Jurkat, Clone E6-1 (cell line): ENCODE measurements at places on chromosomes 7 and 10.

- no peak for DNase-seq
Observed at GRCh38 chr7:92851732-92852131, 15.4 kb upstream of the CDK6 start.

- no peak for DNase-seq
Observed at GRCh38 chr7:28564755-28565374, 152.5 kb downstream of the CREB5 start.

GRCh38 chr7:22202141-22202540 is 154.8 kb downstream of the RAPGEF5 start:
- no peak for DNase-seq

GRCh38 chr10:95815701-95816240 is 59.8 kb downstream of the ENTPD1 start:
- DNase-seq: no peak

DNA sequence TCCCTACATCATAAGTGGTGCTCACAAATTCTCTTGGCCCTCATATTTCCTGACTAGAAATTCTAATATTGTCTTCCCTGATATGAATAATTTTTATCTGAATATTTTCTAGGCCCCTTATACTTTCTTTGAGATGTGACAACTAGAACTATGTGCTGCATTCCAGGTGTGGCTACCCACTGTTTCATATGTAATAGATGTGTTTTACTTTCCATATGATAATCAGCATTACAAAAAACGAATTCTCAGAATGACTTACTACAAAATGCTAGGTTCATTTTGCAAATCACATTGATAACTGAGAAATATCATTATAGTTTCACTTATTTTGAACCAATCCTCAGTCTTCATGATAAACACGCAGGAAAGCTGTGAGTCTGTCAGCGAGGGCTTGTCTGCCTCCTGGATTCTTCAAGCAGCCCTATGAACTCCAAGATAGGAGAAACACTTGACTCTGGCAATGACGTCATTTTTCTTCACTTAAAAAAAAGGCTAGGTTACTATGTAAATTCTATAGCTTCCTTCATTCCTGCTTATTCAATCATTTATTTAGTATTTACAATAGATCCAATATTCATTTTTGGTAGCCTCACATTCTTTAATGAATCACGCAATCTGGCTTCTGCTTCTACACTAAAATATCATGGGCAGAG is 4.6 kb downstream of the WEE2 start:
- DNase-seq: no peak

DNA sequence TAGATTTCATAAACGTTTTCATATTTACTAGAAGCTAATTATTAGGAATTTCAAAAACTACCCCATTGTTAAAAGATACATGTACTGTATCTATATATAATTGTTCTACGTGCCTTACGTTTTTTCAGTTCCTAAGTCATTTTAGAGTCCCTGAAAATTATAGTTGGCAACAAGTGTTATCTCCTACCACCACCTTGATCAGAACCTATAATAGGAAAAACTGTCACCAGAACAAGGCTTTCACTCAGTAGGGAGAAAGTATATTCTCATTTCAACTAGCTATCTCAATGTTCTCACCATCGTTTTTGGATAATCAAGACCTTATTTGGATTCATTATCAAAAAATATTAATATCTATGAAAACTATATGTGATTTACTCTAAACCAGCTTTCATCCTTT is 107.7 kb downstream of the CPEB3 start:
- DNase-seq: no peak

DNA sequence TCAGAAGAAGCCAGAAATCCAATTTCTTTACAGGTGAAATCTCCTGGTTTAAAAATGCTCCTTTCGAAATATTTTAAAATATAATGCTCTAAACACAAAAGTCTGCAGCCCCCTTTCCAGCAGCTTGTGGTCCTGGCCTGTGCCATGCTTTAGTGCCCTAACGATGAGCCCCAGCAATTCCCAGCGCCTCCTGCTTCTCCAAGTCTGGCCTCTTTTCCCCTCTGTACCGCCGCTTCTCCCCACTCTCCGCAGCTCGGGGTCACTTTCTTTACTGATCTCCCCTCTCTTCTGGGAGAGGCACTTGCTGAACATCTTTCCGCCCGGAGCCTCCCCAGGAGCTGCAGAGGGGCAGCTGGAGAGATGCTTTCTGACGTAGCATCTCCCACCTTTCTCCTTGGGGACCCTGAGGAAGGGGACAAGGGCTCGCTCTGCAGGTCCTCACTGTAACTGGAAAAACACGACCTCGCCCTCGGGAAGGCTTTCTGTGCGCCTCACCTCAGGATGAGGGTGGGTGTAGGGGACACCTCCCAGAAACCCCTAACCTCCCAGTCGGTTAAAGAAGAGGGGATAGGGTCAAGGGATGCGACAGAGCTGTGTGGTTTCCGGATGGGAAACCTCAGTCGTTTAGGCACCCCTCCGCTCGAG is 565 bp upstream of the INA start:
- DNase-seq: no peak

GRCh38 chr7:139840776-139841175 is 11.7 kb downstream of the TBXAS1 start:
- DNase-seq: no peak

GRCh38 chr7:82481499-82482097 is 38.0 kb upstream of the CACNA2D1 start:
- DNase-seq: peak; percentile 6

- DNase-seq: no peak
Observed at GRCh38 chr10:99520847-99521764, 11.6 kb upstream of the NKX2-3 start.

- no peak for DNase-seq
Observed at GRCh38 chr7:33233659-33234058, 104.3 kb downstream of the BBS9 start.

- DNase-seq: no peak
Observed at GRCh38 chr10:90665905-90666662, 191.8 kb downstream of the HTR7 start.

- no peak for DNase-seq
Observed at GRCh38 chr7:8284606-8285005, 22.6 kb upstream of the ICA1 start.

DNA sequence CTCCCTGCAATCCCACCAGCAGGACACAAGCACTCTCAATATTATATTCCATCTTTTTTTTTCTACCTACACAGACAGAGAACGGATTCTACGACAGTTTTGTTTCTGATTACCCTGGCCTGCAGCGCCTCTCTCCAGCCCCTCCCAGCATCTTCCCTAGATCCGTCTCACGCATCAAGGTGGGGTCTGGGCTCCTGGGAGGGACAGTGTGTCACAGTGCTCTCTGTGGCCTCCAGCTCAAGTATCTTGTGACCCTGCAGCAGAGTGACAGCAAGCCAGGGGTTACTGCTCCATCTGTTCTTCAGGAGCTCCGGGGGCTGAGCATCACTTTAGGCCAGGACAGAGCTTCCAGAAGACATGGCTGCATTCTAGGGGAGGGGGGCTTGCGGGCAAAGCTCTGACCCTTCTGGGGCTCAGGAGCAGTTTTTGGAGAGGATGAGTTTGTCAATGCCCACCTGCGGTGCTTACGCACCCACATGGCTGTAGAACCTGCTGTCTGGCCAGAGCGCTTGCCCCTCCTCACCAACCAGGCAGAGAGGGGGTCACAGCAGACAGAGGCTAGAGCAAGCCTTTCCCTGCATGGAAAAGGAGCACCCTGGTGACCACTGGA is 22.6 kb downstream of the MYO1G start:
- DNase-seq: no peak

DNA sequence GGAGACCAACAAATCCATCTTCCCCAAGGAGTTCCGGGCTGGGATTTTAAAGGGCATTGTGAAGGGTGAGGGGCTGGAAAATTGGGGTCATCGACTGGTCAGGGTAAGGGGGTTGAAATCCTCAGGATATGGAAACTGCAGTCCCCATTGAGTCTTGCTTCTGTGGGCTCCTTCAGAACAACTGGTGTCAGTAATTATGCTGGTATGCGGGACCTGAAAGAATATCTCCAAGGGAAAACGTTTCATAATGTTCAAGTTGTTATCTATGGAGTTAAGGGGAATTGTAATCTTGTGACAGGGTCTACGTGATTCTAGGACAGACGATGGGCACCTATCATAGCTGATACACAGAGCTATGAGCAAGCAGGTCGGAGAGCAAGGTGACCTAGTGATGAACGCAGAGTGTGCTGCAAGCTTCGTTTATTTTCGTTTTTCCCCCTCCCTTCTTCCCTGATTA is 494 bp upstream of the RHBDD2 start:
- no peak for DNase-seq

DNA sequence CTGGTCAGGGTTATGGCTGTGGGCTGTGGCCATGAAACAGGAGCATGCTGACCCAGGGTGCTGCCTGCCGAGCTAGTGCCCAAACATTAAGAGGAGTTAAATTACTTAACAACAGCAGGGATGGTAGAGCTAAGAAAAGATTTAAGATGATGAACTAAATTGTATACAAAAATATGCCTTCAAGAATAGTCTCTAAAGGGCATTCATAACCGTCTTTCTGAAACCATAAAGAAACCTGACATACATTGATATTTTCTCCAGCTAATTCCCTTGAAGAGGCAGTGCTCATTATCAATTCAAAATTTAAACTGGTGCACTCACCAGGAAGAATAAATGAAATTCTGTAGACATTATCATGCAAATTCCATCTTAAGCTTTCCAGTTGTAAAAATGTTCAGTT is 265.8 kb upstream of the TAC1 start:
- DNase-seq: no peak
